ENCODE measurements at places on chromosomes 4 and X. TPM values are rescaled to one million over a fixed set of nuclear protein-coding genes. Genes with fewer than 3 reads are reported as not detected.

The ZNF630 gene
- 2.3 TPM for total RNA-seq

DNA sequence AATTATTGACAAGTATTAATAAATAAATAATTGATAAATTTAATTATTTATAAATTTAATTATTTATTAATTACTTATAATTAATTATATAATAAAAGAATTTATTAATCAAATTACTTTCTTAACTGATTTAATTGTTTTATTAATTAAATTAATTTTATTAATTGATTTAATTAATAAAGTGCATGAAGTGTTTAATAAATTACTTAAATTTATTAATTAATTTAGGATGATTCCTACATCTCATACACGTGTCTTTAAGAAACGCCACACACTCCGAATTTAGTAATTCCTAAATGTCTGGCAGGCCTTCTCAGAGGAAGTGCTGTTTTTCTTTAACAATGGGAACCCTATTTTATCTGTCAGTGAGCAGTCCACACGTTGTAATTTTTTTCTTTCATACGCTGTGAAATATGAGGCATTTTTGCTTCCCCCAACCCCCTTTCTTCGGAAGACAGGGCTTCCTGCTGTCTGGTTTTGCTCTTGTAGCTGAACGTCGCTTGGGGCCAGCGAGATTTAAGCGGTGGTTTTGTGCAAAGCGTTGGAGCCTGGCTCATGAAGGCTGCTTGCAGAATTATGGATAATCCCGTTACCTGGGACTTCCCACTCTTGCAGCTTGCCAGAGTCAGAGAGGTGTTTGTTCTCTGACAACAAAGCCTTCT lies 46.8 kb downstream of the CRLF2 start:
- H3K36me3 ChIP-seq: no peaks in the 10 kb centered on the region
- no peak overlapping the region for H3K27ac ChIP-seq
- H3K4me1 ChIP-seq: no peaks in the 10 kb centered on the region
- H3K27me3 ChIP-seq: peaks cover 11% of the 10 kb centered on the region
- H3K4me3 ChIP-seq: no peak overlapping the region

- H3K27ac ChIP-seq: no peak overlapping the region
- H3K4me1 ChIP-seq: no peaks in the 10 kb centered on the region
- no peak overlapping the region for H3K4me3 ChIP-seq
- H3K36me3 ChIP-seq: no peaks in the 10 kb centered on the region
- H3K27me3 ChIP-seq: no peaks in the 10 kb centered on the region
Observed at GRCh38 chrX:39591099-39591498, 506.7 kb downstream of the BCOR start.

DNA sequence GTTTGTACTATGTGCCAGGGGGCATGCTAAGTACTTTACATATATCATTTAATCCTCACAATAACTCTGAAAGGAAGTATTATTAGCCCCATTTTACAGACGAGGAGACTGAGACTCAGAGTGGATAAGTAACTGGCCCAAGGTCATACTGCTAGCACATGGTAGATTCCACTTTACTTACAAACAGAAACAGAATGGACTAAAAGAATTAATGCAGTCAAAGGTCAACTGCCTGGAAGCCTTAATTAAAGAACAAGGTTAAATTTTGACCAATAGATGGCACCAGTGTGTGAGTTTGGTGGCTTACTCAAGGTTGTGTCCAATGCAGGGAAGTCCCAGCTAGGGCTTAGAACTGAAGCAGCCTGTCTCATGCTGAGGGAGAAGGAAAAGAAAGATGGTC lies 4.7 kb downstream of the RIPPLY1 start:
- no peaks in the 10 kb centered on the region for H3K36me3 ChIP-seq
- H3K27ac ChIP-seq: no peak overlapping the region
- DNase-seq: no peak
- H3K4me1 ChIP-seq: no peaks in the 10 kb centered on the region
- H3K4me3 ChIP-seq: no peak overlapping the region

DNA sequence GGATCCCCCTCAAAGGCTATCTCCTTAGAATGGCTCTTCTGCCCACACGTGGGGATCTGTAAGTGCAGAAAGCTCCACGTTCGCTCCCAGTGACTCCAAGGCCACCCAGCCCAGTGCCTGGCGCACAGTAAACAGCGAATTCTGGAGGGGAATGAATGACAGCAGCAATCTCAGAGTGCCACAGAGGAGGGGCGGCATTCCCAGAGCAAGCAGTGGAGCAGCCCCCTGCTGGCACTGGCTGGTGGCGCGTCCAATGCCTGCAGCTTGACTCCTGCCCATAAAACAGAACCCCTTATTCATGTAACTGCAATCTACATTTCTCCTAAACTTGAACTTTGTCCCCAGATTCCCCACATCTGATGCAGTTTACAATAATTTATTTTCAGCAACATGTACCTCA lies 6.9 kb upstream of the HELT start:
- peaks cover 6% of the 10 kb centered on the region for H3K4me1 ChIP-seq
- no peaks in the 10 kb centered on the region for H3K36me3 ChIP-seq
- no peak overlapping the region for H3K4me3 ChIP-seq
- DNase-seq: no peak
- H3K27me3 ChIP-seq: peaks cover 74% of the 10 kb centered on the region
- H3K27ac ChIP-seq: no peak overlapping the region

Data from esophagus muscularis mucosa (tissue), 4 donors.